ENCODE measurements at places on chromosomes 12 and 14.

GRCh38 chr14:97282210-97283004 is 485.2 kb downstream of the VRK1 start:
- no peak for DNase-seq

- no peak for DNase-seq
Observed at GRCh38 chr12:5081016-5081415, 37.3 kb downstream of the KCNA5 start.

DNA sequence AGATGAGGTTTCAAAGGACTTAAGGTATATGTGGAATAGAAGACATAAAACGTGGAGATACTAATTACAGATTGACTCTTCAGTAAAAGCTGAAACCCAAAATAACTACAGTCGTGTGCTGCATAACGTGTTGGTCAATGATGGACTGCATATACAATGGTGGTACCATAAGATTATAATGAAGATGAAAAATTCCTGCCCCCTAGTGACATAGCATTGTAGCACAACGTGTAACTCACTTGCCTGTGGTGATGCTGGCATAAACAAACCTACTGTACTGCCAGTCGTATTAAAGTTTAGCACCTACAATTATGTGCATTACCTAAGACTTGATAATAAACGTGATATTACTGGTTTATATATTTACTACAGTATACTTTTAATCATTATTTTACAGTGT is 150.3 kb downstream of the LRRK2 start:
- DNase-seq = no peak

DNA sequence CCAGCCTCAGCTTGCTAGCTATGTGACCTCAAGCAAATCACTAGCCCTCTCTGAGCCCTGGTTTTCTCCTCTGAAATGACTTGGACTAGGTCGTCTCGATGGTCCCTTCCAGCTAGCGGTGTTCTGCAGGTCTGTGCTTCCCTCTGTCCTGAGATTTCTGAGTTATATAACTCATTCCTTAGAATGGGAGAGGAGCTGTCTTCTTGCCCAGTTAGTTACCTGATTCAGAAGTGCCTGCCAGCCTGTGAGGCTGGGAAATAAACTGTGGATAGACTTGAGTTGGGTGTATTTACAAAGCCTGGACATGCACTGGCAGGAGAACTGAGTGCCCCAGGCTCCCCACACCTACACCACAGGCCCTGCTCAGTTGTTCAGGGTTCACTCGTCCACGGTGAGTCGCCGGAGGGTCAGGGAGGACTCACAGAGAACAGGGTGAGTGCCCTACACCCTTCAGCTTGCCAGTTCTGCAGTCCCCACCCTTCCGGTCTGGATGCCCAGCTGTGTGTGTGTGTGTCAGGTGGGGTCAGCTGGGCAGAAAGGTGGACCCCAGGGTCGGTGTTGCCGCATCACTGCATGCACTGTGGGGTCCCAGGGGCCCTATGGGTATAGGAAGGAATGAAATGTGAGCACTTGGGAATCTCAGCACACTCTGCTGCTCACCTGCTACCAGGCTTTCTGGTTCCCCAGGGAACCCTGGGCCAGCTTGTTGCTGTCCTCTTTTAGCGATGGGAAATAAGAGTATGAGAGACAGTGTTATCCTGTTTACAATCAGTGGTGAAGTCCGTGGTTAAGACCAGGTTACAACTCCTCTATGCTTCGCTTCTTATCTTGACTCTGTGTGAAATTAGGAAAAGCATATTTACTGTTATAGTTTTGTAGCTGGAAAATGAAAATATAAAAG is 348.2 kb downstream of the DPF3 start:
- DNase-seq = no peak

- DNase-seq = no peak
Observed at GRCh38 chr14:77808250-77808649, 8.3 kb downstream of the ADCK1 start.

- no peak for DNase-seq
Observed at GRCh38 chr14:26289891-26290486, 307.8 kb downstream of the NOVA1 start.

DNA sequence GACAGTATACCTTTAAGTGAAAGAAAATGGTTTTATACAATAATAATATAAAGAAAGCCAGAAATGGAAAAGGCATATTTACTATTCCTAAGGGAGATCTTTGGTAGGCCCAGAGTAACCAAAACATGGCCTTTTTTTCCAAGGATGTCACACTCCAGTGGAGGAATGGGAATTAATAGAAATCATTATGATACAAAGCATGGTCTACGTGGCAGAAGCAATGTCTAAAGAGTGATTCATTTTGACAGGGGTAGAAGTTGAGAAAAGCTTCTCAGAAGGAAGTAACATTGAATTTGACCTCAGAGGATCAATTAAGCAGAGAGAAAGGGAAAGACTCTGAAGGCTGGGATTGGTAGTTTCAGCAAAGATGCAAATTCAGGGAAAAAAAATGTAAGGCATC is 208.6 kb downstream of the BTG1 start:
- no peak for DNase-seq

DNA sequence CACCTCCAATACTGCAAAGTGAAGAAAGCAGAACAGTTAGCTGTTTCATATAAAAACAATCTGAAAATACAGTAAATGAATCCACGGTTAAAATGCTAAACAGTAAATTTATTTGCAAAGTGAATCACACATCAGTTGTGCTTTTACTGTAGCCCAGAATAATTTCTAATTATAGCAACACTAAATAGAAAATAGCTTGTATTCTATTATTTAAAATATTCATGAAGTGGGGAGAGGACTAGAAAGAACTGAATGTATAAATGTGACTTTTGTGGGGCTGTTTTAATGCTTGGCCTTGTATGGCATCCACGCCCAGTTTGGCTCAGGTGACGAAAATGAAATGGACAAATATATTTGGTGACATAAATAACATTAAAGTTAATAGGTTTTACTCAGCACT is 148.2 kb downstream of the ATP23 start:
- no peak for DNase-seq

GRCh38 chr14:90760591-90761316 is 55.5 kb downstream of the TTC7B start:
- DNase-seq = no peak

GRCh38 chr12:88237954-88238353 is 95.8 kb downstream of the TMTC3 start:
- DNase-seq = no peak

- no peak for DNase-seq
Observed at GRCh38 chr12:46473634-46474329, 101.2 kb upstream of the SLC38A2 start.

DNA sequence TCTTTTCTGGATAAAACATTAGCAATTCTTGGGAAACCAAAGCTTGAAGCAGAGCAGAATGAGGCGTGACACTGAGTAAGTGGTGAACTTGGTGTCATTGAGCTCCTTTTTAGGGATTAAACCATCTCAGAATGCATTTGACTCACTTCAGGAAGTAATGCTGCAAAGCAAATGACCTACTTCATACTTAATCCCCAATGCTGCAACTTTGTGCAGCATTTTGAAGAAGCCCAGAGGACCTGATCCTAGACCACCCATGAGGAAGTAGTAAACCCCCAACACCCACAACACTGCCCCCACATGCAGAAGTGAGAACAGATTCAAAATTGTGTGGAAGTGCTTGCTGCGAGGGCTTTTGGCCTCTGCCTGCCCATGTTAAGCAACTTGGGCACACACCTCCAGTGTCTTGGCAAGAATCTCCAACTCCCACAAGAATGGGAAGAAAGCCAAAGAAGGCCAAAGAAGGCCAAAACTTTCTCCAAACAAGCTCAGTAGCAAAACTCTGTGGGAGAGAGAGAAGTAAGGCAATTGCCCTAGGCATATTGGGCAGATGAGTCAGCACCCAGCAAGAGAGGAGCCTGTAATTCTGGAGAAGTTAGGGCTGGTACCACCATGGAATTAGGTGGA is 69.2 kb upstream of the ETV6 start:
- DNase-seq = no peak

- DNase-seq = no peak
Observed at GRCh38 chr12:61011767-61012423, 1248.3 kb upstream of the USP15 start.

DNA sequence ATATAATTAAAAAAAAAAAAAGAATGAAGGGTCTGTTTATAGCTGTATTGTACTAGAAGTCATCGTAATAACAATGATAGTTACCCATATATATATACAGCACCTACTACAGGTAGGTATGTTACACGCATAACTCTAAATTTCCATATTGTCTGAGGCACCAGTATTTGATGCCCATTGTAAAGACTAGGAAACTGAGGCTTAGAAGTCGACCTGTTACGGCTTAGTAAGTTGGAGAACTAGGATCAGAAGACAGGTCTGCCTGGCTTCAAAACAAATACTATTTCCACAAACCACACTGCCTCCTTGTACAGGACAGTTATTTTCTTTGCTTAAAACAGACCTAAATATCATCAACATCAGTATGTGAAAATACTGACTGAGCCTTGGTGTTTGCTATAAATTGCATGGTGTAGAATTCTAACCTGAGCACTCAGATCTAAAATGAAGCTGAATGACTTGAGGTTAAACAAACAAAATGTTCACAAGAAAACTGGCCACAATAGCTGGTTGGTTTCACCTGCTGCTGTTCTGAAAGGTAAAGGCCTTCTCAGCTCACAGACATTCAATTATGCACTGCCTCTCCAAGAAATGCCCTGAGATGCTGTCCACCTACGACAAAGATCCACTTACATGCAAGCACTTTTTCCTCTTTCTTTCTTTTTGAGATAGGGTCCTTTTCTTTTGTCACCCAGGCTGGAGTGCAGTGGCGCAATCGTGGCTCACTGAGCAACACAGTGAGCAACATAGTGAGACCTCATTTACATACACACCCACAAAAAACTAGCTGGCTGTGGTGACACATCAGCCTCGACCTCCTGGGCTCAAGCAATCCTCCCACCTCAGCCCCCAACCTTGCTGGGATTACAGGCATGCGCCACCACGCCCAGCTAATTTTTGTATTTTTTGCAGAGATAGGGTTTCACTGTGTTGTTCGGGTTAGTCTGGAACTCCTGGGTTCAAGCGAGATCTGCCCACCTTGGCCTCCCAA is 35.7 kb downstream of the SSH1 start:
- DNase-seq = no peak

GRCh38 chr12:48291511-48291910 is 59.2 kb downstream of the ZNF641 start:
- DNase-seq = no peak

GRCh38 chr12:130990034-130990433 is 36.3 kb downstream of the ADGRD1 start:
- no peak for DNase-seq

- no peak for DNase-seq
Observed at GRCh38 chr12:30794020-30794419, 39.3 kb upstream of the CAPRIN2 start.

- DNase-seq = no peak
Observed at GRCh38 chr12:15253990-15254389, 32.8 kb upstream of the RERG start.

DNA sequence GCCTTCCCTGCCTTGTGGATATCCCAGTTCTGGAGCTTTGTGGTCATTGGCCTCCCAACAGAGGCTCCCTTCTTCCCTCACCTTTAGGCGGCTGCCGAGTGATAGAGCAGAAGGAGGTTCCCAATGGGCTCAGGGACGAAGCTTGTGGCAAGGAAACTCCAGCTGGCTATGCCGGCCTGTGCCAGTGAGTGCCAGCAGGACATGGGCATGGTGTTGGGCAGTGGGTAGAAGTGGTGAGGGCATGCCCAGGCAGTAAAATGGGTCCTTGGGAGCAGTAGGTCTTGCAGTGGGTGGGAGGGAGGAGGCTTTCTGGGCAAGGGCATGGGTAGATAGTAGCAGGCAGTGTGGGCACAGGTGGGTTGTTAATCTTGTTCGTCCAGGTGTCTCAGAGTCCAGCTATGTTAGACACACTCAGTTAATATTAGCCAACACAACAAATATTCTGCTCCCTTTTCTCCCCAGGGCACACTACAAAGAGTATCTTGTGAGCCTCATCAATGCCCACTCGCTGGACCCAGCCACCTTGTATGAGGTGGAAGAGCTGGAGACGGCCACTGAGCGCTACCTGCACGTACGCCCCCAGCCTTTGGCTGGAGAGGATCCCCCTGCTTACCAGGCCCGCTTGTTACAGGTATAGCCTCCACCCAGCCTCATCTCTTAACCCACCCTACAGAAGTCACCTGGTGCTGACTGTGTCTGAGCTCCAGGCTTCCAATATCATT is 1.1 kb upstream of the IRF9 start:
- DNase-seq = no peak
